ENCODE measurements at places on chromosomes 5 and 9.

DNA sequence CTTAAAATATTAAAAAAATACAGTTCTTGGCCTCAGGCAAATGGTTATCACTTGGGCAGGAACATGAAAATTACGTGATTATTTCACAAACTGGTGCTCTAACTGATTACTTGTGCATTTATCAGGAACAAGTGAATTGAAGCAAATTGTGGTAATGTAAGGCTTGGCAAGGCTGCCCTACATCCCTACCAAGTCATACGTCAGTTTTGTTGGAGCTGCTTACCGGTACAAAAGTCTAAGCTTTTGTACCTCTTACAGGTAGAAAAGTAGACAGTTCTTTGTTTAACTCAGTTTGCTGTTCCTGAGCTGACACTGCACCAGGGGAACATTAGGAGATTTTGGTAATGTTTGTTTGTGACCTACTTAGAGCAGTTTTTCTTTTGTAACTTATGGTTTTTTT lies 2.2 kb downstream of the G3BP1 start:
- peak; percentile 12 for DNase-seq

DNA sequence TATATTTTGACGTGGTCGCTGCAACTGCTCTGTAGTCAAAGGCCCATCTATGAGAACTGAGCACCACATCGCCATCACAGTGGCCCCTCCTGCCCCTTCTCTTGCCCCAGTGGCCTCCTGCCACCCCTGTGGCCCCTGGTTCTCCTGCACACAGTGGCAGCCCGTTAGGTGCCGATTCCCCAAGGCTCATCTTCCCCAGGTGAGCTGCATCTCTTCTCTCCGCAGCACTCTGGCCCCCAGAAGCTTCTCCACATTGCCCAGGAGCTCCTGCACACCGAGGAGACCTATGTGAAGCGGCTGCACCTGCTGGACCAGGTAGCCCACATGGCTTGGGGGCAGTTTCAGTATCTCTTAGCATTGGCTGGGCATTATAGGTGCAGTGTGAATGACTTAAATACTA lies 55.4 kb downstream of the FGD3 start:
- no peak for DNase-seq

- no peak for DNase-seq
These were observed 328.2 kb downstream of the SH3GL2 start for GRCh38 chr9:17906841-17907778.

DNA sequence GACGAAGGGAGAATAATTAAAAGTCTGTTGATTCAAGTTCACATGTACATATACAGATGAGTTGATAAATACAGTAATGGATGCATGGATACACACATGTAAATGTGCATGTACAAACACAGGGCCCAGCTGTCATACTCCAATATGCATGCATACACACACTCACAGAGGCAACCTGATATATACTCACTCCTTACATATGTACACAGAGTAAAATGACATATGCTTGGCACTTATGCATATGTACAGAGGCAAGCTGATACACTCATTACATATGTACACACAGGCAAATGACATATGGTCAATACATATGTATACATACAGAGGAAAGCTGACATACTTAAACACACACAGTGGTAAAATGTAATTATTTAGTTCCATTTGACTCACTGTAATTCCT lies 7.2 kb upstream of the TMEFF1 start:
- no peak for DNase-seq
